ENCODE measurements at places on chromosomes 3 and 15.
A peak's percentile ranks its signal among the peaks of the same experiment; 100 is the strongest.

DNA sequence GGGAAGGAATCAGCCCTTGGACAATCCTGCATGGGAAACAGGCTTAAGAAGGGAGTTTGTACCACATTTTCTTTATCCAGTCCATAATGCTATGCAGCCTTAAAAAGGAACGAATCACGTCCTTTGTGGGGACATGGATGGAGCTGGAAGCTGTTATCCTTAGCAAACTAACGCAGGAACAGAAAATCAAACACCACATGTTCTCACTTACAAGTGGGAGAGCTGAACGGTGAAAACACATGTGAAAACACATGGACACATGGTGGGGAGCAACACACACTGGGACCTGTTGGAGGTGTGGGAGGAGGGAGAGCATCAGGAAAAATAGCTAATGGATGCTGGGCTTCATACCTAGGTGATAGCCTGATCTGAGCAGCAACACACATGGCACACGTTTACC is 70.3 kb downstream of the OXNAD1 start:
- no peak for DNase-seq

- DNase-seq = peak; percentile 25
Measured at GRCh38 chr15:92683511-92683834, 27.9 kb upstream of the FAM174B start.

GRCh38 chr3:58991026-58991425 is 58.8 kb downstream of the CFAP20DC start:
- no peak for DNase-seq

DNA sequence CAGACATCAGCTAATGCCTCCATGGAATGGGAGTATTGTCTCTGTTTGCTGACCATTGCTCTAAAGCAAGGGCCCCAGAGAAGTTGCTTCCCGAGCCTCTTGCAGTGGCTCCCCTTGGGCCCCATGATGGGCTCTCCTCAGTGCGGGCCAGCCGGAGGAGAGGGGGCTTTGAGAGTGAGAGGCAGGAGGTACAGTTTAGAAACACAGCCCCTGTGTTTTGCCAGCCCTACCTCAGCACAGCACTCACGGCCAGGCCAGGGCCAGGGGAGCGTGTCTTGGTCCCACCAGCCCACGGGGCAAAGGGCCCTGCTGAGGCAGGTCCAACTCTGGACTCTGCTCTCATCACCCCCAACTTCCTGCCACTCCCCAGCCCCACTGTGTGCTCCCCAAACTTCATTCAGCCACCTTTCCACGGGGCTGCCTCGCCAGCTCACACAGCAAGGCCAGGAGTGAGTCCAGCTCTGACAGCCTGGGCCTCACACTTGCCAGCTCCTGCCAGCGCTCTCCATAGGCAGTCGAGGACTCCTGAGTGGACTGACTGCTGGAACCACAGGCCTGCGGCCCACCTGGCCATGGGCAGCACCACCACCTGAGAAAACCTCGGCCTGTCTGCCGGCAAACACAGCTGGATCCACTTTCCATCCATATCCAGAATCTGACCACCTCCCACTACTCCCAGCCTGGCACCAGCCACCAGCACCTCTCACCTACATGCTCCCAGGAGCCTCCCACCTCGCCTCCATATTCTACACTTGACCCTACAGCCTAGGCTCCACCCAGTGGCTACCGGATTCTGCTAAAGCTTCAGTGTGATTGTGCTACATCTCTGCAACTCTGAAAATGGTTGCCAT is 99.0 kb downstream of the TLE3 start:
- no peak for DNase-seq

GRCh38 chr3:72308641-72309040 is 523.7 kb upstream of the PROK2 start:
- no peak for DNase-seq

- DNase-seq = no peak
Measured at GRCh38 chr3:119810018-119810435, 28.1 kb downstream of the NR1I2 start.

DNA sequence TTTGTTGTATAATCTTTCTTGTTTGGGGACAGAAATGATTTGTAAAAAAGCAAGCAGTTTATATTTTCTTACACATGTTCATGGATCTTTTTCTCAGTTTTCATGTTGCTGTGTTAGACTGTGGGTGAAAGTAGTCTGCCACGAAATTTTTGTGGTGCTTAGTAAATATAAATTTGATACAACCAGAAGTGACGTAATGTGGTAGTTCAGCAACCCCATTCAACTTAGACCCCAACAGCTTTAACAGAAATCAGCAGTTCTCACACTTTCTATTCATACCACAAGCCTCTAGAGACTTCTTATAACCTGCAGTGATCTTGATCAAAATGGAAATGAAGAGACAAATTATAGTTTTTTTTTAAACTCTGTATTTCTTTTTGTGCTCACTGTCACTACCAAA is 120.2 kb upstream of the IGSF10 start:
- DNase-seq = no peak

GRCh38 chr3:65605876-65606432 is 432.8 kb downstream of the MAGI1 start:
- DNase-seq = no peak

Data from COR-L47 (cell line).